Glutamatergic neuron (in vitro differentiated cells): ENCODE measurements at places on chromosomes 12 and 14. TPM values are rescaled to one million over a fixed set of nuclear protein-coding genes. Genes with fewer than 3 reads are reported as not detected.
A peak's percentile ranks its signal among the peaks of the same experiment; 100 is the strongest.

COA8 gene
- total RNA-seq: 54.9 TPM

DHH gene
- 1.2 TPM for total RNA-seq

CCDC91 gene
- 37.3 TPM for total RNA-seq

CAPRIN2 gene
- 36.5 TPM for total RNA-seq

KRT79 gene
- not detected for total RNA-seq

KERA gene
- total RNA-seq: not detected

OSBPL8 gene
- 162 TPM for total RNA-seq

SLCO1B3 gene
- total RNA-seq: not detected

KIF26A gene
- 5.9 TPM for total RNA-seq

HIF1A gene
- 145 TPM for total RNA-seq

AHNAK2 gene
- total RNA-seq: 44.8 TPM

CCDC92 gene
- 96.2 TPM for total RNA-seq

FAIM2 gene
- 3.5 TPM for total RNA-seq

GRCh38 chr12:108312073-108312659 is 26.9 kb downstream of the CMKLR1 start:
- DNase-seq: no peak

- no peak for DNase-seq
These were observed 17.0 kb upstream of the KERA start for GRCh38 chr12:91074851-91075250.

GRCh38 chr12:121512561-121512960 is 68.3 kb downstream of the KDM2B start:
- DNase-seq: peak; percentile 28

DNA sequence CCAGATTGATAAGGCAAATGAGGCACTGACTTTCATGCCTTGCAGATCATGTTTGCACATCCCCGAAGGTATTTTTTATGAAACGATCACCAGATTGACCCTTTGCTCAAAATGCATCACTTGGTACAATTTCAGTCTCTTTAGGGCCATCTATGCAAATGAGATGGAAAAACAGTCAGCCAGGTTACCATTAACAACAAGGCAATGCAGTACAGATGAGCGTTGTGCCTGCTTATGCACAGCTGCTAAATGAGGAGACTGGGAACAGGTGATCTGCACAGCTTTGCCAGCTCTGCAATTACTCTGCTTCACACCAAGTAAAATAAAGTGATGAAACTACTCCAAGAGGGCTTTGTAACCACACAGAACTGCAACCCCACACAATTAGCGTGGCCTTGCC is 26.1 kb upstream of the PLEKHG7 start:
- DNase-seq: no peak

DNA sequence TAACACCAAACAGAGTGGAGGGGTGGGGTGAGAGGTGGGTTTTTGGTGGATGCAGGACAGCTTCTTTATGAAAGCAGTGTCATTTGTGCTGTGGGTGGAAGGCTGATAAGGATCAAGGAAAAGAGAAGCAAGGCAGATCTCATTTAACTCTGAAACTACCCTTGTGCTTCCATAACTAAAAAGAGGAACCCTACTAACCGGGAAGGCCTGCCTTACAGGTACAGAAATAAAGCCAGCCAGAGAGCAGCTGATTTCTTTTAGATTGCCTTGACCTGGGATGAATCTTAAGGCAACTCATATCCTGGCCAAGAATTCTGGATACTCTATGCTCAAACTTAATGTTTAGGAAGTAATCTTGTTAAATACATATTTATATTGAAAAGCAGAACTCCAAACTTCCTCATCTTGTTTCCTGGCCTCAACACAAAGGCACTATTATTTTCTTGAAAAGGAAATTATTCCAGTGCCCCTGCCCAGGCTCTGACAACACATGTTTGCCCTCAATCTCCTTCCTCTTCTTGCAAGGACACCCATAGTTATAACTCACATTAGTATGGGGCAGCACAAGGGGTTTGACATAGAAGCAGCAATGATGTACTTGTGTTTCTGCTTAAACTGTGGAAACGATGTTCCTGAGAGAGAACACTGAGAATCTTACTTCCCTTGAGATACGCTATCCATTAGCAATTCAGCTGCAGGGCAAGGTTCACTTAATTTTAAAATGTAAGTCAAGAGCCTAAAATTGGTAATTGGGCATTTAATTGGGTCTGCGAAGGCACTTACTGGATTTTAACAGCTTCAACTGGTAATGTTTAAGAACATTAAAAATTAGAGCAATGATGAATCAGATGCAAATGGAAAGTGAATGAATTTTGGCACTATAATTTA is 173.7 kb downstream of the STXBP6 start:
- no peak for DNase-seq

DNA sequence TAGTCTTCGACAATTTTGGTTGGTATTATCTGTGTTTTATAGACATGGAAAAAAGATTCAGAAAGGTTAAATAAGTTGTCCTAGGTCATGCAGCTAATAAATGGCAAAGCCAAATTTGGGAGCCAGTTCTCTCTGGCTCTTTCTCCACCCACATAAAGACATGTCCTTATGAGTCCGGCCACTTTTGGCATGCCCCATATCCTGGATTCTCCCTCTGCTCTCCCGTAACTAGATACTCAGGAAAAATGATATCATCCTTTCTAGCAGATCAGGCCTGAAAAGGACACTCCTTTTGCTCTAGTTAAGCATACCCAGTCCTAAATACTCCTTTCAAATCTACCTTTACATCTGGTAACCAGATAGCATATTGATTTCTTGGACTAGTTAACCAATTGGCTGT is 64.4 kb downstream of the TTLL5 start:
- no peak for DNase-seq

- DNase-seq: no peak
These were observed 172.1 kb downstream of the ACSS3 start for GRCh38 chr12:81249976-81250375.

- DNase-seq: no peak
These were observed 13.1 kb downstream of the DPF3 start for GRCh38 chr14:72880820-72881219.

- DNase-seq: no peak
These were observed 440.8 kb downstream of the NRXN3 start for GRCh38 chr14:78610994-78611393.

DNA sequence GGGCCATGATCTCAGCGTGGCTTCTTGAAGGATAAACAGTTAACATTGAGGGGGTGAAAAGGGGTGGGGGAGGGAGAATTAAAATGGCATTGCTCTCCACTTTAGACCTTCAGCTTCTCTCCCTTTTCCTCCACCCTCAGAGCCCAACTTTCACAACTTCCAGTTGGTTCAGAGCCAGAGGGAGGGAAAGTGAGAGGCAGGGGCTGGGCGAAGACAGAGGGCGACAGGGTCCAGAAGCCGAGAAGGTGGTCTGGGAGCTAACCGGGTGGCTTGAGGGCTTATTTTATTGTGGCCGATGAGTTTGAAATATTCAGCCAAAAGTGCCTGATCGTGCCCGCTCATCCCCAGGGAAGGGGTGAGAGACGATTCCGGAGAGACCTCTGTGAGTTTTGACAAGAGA is 4.1 kb downstream of the BMP4 start:
- DNase-seq: no peak

DNA sequence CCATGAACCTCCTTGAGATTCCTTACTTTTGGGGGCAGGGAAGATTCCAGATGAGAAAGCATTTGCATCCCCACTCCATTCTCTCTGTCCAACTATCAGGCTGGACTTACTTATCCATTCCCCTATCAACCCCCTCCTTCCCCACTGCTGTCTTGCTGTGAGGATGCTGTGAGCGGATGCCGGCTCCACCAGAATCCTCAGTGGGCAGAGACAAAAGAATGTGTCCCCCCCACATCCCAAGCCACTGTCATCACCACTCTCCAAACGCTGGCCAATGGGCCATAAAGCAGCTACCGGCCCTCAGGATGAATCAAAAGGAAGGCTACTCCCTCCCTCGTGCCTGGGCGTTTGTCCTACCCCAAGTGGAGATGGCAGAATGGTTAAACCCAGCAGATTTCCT is 173.0 kb upstream of the NTF3 start:
- DNase-seq: no peak

DNA sequence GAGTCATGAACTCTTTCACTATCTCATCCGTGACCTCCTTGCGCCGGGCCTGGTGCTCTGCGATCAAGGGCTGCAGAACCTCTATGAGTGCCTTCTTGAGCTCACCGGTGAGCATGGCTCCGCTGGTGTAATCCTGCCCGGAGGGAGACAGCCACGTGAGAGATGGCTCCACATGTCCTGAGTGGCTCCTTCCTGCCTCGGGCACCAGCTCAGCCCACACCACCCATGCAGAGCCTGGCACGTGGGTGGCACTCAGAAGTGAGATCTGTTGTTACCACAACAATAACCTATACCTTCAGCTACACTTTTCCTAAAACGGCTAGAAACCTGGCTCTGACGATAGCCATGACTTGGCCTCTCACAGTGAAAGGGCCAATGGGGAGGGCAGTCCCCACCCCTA is 11.8 kb downstream of the SLC25A47 start:
- no peak for DNase-seq

DNA sequence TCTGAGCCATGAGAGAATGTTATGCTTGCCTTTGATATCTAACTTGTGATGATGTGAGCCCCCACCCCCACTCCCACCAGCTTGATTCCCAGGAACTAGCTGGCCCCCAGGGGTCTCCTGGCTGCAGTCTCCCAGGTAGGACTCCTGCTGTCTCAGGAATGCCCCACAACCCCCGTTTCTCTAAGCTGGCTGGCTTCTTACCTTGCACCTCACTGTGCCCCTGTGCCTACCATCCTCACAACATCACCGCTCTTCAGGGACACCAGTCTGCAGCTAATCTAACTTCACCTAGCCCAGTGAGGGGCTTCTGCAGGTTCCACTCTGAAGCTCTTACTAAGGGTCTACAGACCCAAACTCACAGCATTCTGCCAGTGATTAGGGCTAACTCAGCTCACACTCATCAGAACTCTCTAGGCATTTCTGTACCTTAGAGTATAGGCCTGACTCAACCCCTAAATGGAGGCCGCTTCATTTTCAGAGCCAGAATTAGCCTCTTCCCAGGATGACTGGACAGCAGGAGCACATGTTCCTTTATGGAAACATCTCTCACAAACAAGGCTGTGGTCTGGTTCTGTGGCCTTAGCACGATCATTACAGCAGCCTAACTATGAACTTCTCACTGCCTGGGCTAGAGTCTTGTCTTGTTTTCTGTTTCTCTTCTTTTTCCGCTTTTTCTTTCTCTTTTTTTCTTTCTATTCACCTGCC is 72.8 kb upstream of the IFNG-AS1 start:
- no peak for DNase-seq

- no peak for DNase-seq
These were observed 68.5 kb downstream of the GCH1 start for GRCh38 chr14:54834081-54834480.

GRCh38 chr12:104600036-104600712 is 143.4 kb downstream of the CHST11 start:
- no peak for DNase-seq

GRCh38 chr12:6792522-6793201 is 3.3 kb downstream of the CD4 start:
- DNase-seq: no peak

DNA sequence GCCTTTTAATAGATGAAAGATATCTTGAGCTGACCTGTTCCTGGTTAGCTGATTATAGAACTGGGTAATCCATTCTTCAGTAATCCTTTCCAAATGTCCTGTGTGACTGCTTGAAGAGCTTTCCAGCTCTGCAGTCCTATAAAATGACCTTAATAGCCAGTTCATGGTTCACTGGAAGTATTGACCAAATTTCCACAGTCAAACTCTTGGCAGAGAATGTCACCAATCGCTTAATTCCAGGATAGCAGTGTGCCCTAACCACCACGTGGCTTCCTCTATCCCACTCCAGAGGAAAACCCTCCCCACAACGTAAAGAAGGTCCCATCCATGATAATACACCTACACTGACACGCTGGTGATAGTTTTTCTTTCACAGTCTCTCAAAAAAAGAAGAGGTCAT is 17.4 kb downstream of the PRKAB1 start:
- DNase-seq: no peak

- DNase-seq: no peak
These were observed 56.8 kb downstream of the MOK start for GRCh38 chr14:102248121-102248520.

DNA sequence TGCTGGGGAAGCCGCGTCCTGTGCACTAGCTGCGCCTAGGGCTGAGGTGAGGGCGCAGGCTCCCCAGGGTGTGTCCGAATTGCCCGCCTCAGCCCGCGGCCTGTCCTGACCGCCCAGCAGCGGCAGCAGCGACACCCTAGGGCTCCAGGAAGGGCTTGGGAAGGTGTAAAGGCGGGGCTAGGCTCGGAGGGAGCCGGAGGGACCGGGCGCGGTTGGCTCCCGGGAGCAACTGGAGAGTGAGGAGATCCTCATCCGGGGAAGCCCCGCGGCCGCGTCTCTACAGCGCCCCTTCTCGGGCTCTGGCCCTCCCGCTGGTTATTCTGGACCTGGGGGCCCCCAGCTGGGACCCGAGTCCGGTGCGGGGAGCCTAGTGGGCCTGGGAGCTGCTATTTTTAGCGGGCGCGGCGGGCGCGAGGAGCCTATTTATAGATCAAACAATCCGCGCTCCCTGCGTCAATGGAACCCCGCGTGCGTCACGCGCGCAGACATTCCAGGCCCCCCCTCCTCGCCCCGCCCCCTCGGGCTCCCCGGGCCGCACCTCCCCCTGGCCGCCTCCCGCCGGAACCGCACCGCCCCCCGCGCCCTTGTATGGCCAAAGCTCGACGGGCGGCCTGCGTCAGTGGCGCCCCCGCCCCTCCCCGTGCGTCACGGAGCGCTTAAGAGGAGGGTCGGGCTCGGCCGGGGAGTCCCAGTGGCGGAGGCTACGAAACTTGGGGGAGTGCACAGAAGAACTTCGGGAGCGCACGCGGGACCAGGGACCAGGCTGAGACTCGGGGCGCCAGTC is at the start of gene NR4A1:
Gene NR4A1, plus strand, starts transcription at position 685 of the 784 bp plus-strand sequence. CDS start 2,887 bp downstream, outside the sequence.
- peak; percentile 84 for DNase-seq

GRCh38 chr14:90611501-90611900 is 204.7 kb downstream of the TTC7B start:
- no peak for DNase-seq

DNA sequence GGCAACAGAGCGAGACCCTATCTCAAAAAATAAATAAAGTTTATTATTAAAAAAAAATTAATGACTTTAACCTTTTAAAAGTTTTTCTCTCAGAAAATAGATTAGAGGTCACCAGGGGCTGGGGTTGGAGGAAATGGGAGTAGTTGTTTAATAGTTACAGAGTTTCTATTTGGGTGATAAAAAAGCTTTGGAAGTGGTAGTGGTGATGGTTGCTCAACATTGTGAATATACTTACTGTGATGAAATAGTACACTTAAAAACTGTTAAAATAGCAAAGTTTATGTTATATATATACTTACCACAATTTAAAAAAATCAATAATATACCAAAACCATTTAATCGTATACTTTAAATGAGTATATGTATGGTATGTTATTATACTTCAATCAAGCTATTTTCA is 59.6 kb downstream of the ARL6IP4 start:
- DNase-seq: no peak
